ENCODE measurements at places on chromosomes 11 and 22. TPM values are rescaled to one million over a fixed set of nuclear protein-coding genes. Genes with fewer than 3 reads are reported as not detected.

DNA sequence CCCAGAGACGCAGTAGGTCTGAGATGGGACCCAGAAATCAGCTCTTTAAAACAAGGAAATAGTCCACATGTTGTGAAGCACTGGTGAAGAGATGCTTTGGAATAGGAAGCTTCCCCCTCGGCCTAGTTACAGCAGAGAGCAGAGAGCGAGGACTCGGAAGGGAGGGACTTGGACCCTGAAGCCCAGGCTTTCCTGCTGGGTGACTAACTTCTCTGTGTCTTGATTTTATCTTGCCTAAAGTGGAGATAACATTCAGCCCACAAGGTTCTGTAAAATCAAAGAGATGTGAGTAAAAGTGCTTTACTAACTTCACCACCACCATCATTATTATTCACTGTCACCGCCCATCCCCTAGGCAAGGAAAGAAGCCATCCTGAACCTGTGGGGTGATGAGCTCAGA lies 58.4 kb downstream of the THAP12 start:
- no peak for DNase-seq

- DNase-seq: no peak
Observed at GRCh38 chr11:64917663-64917995, 620 bp upstream of the ATG2A start.

DNA sequence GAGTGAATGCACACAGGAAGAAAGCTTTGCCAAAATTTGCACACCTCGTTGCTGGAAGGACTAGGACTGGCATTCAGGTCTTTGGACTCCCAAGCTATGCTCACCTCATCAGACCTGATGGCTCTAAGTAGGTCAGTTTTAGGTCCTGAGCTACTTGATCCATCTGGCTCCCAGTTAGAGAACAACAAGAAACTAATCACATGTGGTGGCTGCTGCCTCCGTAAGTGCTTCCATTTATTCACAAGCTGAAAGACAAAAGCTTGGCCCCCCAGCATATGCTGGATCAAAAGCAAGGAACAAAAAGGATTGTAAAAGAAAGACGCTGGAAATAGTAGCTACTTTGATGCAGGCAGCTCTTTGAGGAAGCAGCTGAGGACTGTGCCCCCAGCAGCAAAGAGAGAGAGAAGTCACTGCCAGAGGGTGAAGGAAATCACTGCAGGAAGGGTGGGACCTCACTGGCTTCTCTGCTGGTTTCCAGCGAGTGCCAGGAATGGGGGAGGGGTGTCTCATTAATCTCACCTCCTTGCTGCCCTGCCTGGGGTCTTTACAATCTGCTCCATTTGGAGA lies 268.9 kb downstream of the KIRREL3 start:
- no peak for DNase-seq

DNA sequence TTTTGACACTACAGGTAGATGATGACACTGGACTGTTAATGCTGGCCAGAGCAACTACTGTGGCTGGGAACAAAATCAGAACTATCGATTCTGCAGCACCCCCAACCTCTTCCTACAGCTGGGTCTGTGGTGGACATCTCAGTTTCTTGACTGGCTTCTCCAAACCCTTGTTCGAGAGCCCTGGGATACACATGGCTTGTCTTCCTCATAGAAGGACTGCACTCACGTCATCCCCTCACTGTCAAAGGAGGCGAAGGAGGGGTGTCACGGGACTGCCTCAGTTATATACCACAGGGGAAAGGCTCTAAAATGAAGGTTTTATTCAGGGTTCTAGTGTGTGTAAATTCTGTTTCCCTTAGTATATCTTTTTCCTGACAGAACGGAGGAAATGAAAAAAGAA lies 44.9 kb downstream of the PITPNB start:
- DNase-seq: no peak

DNA sequence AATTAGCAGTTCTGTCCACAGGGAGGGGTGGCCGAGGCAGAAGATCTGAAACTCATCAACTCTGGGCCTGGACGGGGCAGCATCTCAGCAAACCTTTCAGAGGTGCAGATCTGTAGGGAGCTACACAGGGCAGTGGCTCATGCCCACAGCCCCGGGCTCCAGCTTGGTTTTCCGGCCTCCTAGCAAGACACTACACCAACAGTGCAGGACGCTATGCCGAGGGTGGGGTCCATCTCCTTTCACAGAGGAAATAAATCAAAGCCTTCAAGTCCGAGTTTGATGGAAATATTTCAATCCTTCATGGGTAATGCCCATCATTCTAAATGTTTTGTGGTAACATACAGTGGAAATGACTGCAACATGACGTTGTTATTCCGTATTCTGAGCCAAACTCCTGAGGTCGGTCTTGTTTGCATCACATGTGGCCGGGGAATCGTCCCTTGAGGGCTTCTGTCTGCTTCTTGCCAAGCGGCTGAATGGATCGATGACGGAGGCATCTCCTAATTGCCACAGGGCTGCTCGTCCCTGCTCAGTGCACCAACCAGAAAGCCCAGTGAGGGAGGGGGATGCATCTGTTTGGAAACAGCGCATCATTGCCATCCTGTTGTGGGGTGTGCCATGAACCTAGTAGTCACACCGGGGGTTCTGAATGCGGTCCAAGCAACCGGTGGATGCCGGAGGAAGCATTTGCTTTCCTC lies 30.0 kb downstream of the LINC01488 start:
- no peak for DNase-seq

- DNase-seq: no peak
Observed at GRCh38 chr11:70487160-70487559, 88.8 kb downstream of the CTTN start.

DNA sequence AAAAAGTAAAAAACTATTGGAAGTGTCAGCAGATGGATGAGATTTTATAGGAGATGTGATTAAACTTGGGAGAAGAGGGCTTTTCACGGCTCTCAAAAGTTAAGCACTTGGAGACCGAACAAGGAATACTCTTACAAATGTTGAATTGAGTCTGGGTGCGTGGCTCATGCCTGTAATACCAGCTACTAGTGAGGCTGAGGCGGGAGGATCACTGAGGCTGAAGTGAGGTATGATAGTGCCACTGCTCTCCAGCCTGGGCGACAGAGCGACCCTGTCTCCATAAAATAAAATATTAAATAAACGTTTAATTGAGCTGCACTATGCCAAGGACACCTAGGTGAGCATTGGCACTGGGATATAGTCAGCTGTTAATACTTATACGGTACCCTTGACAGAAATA lies 1.9 kb downstream of the CEP57 start:
- no peak for DNase-seq

DNA sequence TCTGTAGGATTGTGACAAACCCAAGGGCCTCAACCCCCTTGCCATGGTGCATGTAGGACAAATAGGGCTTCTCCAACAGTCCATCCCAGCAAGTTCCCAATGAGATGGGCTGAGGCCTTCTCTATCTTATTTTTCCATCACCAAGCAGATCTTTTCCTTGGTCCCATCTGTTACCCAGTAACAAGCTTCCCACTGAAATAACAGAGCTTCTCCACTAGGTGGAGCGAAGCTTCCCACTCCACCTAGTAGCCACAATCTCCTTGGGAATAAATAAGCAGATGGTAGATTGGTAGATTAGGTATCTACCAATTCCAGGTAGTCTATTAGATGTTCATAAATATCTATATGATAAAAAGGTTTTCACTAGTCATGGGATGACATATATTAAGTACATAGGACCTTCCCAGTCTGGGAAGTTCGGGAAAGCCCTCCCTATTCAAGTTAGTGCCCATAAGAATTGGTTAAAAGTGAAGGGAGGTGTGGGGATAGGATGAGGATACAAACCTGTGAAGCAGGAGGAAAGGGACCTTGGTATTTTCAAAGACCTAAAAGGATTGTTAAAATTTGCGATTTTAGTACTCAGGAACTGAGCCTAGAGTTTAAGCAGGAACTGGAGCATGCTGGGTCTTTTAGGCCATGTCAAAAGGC lies 5.9 kb upstream of the OR52L1 start:
- DNase-seq: no peak

DNA sequence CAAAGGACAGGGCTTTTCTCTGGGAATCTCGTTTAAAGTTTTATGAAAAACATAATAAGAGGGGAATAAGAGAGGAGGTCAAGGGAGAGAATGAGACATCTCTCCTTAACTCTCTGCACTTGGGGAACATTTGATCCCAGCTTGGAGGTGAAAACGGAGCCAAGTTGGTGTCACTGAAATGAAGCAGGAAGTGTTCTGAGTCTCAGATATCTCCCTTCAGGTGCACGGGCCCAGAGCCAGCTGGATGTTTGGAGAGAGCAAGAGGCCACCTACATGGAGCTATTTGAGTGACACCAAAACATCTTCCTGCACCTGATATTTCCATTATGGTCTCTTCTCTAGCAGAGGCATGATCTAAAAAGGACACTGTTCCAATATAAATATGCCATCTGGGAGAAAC lies 85.7 kb downstream of the BLID start:
- DNase-seq: no peak

DNA sequence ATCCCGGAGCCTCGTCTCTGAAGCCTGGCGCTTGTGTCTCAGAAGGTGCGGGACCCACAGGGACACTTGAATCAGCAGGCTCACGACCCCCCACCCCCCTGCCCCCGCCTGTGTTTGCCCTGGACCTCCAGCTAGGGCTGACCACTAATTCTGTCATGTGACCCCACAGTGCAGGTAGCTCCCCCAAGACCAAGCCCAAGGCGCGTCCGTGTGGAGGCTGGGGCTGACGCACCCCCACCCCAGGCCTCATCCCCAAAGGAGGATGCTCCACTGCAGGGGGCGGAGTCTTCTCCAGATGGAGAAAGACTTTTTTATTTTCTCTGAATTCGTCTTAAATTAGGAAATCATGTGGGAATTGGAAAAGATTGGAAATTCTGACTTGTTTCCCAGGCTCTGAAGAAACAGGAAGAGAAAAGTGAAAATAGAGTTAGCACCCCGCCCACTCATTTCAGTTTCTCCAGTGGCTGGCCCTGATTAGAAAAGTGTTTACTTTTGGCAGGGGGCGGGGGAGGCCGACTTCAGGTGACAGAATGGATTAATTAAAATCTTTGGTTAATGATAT lies 1.0 kb upstream of the RELA start:
- peak; percentile 78 for DNase-seq

DNA sequence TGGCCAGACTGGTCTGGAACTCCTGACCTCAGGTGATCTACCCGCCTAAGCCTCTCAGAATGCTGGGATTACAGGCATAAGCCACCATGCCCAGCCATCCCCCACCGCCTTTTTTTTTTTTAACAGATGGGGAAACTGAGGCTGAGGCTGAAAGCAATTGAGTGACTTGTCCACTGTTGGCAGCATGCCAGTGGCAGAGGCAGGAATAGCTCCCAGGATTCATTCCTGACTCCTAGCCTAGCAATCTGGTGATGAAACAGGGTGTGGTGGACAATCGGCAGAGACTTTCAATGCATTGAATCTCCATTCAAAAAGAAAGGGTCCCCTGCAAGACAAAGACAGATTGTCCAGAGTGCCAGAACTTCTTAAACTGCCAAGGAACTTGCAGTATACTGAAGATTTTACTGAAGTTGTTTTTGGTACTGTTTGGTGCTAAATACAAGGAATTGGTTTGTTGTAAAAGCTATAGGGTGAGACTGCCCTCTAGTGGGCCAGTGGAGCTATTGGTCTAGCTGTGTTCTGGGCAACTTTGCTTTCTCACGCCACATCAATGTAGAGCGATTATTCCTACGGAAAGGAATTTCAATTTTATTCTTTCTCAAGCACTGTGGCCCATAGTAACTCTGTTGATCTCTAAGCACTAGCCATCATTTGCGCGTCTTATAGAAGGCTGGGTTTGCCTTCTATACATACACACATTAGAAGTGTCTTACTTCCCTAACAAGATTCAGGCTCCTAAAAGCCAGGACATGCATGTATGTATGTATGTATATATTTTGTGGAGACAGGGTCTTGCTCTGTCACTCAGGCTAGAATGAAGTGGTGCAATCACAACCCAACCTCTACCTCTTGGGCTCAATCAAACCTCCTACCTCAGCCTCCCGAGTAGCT lies 21.0 kb downstream of the C22orf31 start:
- peak; percentile 94 for DNase-seq

DNA sequence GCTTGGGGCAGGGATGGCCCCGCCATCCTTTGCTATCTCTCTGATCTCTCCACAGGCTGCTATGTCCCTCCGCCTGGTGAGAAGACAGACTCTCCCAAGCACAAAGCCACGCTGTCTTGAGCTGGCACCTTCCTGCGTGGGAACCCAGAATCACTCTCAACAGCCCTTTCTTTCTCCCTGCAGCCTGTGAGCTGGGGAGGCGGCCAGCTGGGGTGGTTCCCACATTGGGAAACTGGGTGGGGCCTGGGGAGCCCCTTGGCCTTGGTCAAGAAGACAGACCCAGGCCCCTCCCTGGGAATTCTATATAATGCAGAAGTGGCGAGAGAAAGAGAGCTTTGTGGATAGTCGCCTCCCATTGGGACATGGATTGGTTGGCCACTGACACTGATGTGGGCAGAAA lies 129.0 kb upstream of the TIMP3 start:
- DNase-seq: no peak

- peak; percentile 92 for DNase-seq
Observed at GRCh38 chr22:24289741-24290163, 19.1 kb downstream of the SPECC1L start.

DNA sequence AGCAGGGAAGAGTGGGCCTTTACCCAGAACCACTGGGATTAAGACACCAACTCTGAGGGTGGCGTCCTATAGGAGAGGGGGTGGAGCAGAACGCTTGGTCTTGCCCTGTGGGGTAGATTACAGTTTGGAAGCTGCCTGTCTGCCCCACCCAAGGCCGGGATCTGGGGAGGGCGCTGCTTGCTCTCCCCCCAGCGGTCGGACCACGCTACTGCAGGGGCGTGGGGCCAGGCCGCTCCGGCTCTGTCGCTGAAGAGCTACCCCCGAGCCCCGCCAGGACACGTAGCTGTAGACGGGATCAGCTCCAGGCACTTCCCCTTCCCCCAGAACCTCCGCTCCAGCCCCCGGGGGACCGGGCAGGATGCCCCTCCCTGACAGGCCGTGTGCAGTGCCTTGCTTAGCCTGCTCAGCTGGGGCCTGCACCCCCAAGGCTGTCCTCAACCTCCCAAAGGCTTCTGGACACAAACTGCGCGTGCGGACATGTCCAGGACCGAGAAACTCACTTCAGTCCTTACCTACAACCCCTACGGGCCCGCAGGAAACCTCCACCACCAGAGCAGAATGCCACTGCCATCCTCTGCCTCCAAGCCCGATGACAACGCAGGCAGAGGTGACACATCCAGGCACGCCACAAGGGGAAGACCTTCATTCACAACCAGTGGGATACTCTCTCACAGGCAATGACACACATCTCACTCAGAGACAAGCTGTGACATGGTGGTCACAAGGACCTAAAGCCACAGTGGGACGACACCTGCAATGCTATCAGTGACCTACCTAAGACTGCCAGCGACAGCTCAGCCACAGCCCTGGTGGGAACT lies 3.6 kb downstream of the AHNAK start:
- DNase-seq: peak; percentile 80

DNA sequence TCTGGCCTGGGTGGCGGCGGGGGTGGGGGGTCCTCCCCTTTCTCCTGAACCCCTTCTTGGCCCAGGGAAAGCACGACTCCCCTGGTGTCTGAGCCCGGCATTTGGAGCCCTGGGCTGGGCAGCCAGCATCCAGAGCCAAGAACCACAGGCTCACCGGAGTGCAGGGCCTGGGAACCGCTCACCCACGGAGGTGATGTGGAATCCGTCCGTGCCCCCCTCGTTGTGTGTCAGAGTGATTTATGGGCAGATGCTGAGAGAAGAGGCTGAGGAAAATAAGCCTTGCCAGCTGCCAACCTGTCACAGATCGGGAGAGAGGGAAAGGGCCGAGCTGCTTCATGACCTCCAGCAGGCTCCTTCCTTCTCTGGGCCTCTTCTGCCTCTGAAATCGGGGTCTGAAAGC lies 33.7 kb downstream of the WNT11 start:
- no peak for DNase-seq

BANF1 gene
- 185 TPM for total RNA-seq

CSNK2A3 gene
- total RNA-seq: 2.6 TPM

ESRRA gene
- 78.3 TPM for total RNA-seq

MRGPRX3 gene
- total RNA-seq: 0.12 TPM
